Stimulated activated CD8-positive, alpha-beta memory T cell treated with anti-CD3 and anti-CD28 coated beads, Interleukin-4, amount 100 ng/mL, for 1 hour (primary cell): ENCODE measurements at places on chromosomes 5 and 9.

DNA sequence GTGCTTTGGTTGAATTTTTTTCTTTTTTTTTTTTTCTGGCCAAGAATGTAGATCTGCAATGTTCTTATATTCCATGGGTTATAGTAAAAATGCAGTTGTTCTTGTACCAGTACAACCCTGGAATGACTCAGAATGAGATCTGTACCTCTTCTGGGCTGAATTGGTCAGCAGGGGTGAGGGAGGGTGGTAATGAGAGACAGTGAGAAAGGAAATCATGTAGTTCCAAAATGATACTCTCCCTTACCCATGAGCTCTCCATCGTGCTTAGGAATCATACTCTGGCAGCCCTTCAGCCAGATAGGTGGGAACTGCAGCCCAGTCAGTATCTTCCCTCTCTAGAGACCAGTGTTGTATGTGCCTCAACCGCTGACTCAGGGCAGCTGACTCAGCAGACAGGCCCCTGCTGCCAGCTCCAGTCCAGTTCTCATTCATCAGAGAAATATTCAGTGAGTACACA, 2.1 kb upstream of the GLIS3 start:
- DNase-seq = no peak

DNA sequence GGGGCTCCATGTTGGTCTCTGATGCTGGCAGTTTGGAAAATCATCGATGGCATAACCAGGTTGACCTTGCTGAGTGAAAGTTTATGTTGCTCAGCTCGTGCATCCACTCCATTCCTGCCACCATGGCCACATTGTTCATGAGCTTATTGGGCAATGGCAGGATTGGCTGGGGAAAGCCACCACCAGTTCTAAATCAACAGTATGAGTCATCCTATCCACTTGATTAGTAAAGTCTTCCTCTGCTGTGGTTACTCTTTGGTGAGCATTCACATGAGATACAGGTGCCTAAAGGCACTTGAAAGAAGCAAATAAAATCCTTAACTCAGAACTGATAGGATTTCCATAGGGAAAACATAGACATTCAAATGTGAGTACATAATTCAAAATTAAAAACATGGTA, 131.8 kb upstream of the FBN2 start:
- DNase-seq = no peak

DNA sequence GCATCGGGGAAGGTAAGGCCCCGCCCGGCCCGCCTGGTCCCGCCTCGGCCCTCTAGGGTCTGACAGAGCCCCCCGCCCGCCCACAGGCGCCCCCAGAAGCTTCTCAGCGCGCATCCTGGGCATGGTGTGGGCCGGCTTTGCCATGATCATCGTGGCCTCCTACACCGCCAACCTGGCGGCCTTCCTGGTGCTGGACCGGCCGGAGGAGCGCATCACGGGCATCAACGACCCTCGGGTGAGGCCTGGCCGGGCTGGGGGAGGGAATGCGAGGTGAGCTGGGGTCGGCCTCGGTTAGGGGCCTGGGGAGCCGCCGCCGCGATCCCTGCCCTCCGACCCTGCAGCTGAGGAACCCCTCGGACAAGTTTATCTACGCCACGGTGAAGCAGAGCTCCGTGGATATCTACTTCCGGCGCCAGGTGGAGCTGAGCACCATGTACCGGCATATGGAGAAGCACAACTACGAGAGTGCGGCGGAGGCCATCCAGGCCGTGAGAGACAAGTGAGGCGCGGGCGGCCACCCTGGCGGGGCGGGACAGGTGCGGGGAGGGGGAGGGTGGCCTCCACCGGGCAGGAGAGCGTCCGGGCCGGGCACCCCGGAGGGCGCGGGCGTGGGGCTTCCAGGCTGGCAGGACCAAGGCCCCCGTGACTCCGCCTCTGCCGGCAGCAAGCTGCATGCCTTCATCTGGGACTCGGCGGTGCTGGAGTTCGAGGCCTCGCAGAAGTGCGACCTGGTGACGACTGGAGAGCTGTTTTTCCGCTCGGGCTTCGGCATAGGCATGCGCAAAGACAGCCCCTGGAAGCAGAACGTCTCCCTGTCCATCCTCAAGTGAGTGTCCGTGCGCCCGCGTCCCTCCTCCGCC, 7.1 kb downstream of the LRRC26 start:
- no peak for DNase-seq

DNA sequence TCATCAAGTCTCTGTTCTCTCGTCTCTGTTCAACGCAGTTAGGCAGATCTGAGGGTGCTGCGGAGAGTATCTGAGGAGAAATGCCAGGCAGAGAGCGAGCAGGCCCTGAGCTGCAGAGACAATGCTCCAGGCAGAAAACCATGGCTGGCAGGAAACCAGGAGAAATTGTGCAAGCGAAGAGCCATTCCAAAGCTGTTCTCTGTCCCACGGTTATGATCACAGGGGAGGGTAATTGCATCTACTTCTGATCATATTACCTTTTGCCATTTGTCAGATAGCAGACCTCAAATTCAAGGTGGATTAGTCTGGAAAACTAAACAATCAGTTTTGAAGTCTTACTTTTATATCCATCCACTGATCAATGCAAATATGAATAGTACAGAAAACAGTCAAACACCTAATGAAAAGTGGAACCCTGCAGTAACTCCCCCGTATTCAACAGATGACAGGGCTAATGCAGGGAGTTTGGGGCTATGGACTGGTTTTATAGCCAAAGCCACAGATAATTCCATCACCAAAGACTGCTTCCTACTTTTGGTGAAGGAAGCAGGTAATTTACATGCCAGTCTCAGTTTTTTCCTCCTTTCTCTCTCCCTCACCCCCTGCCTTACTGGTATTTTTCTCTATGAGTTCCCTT, 228.0 kb downstream of the DCP2 start:
- no peak for DNase-seq

DNA sequence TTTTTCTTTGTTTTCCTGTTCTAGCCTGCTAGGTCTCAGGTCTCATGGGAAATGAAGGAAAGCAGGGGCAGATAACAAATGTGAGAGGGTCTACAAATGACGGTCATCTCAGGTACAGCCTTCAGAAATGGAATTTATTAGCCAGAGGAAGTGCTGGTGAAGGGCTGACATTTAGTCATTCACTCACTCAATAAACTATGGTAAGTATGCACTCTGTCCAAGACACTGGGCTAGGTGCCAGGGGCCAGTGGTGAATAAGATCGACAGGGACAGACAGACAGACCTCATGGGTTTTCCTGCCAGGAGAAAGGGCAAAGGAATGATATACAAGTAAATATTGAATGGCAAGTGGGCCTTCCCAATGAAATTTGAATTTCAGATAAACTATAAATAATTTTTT, 6.3 kb downstream of the PDE6A start:
- DNase-seq = no peak
